ENCODE measurements at places on chromosomes 2 and 18.

DNA sequence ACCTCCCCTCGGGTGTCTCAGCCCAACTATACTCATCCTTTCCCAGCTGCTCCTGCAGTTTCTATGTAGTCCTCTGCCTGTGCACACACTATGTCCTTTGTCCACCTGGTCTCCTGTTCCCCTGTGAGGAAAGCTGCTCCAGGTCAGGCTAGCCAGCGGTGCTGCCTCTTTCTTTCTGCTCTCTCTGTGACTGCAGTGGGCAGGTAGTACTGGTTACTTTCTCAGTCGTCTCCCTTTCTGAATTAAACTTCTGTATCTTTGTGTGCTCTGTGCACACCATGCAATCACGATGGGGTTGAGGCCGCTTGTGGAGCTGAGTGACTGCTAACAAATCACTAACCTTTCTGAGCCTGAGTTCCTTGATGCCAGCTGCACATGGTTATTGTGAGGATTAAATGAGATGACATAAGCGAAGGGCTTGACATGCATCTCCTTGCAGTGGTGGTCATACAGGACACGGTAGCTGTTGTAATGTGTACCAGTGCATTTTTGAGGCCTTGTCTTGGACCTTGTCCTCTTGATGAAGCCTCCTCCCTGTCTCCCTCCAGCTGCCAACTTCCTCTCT, 3.5 kb downstream of the FARP2 start:
- H3K36me3 ChIP-seq = no peaks in the 10 kb centered on the region
- H3K27me3 ChIP-seq = no peaks in the 10 kb centered on the region
- no peak overlapping the region for H3K27ac ChIP-seq

- H3K4me3 ChIP-seq = no peak overlapping the region
- H3K36me3 ChIP-seq = no peaks in the 10 kb centered on the region
- H3K27me3 ChIP-seq = no peaks in the 10 kb centered on the region
Measured at GRCh38 chr2:241289597-241289996, 25.9 kb downstream of the HDLBP start.

DNA sequence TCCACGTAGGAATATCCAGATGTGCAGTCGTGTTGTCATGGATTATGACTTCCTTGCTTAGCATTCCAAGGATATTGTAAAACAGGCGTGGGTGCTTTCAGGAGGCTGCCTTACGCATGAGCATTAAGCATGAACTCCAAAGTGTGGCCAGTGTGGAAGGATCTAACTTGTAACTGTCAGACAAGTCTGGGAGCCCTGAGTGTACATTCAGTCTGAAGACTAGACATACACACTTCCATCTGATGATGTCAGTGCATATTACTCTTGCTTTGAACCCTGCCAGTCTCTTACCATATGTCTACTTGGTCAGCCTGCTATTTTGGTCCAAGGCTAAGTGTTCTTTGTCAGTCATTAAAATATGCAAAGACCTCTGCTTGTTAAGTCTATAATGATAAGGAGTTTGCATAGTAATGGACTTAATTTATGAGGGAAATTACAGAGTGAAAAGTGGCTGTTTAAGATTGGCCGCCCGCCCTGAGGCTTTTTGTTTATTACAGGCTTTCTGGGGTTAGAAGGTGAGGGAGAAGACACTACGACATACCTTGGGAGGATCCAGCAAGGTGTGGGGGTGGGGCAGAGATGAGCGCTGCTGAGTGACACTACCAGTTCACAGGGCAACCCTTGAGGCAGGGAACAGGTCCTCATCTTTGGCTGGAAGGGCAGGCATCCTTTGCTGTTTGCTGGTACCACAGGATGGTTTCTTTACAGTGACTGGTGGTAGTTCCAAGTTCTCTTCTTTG, 48.3 kb downstream of the CABLES1 start:
- no peak overlapping the region for H3K27ac ChIP-seq
- H3K27me3 ChIP-seq = no peaks in the 10 kb centered on the region
- no peak overlapping the region for H3K4me3 ChIP-seq
- H3K4me1 ChIP-seq = peaks cover 2% of the 10 kb centered on the region

GRCh38 chr2:10331027-10331701, 28.5 kb downstream of the HPCAL1 start:
- DNase-seq = no peak
- no peak overlapping the region for H3K4me3 ChIP-seq
- H3K36me3 ChIP-seq = no peaks in the 10 kb centered on the region
- peaks cover 10% of the 10 kb centered on the region for H3K4me1 ChIP-seq

- no peak overlapping the region for H3K27ac ChIP-seq
- H3K4me3 ChIP-seq = no peak overlapping the region
- H3K4me1 ChIP-seq = peaks cover 6% of the 10 kb centered on the region
- no peak for DNase-seq
- H3K27me3 ChIP-seq = peaks cover 5% of the 10 kb centered on the region
Measured at GRCh38 chr18:74460825-74461224, 3.7 kb upstream of the DIPK1C start.

Measured in pancreas (tissue), 10 donors.